ENCODE measurements at places on chromosomes 7 and 10. TPM values are rescaled to one million over a fixed set of nuclear protein-coding genes. Genes with fewer than 3 reads are reported as not detected.

The ATG9B gene
- total RNA-seq = 1.00 TPM

The ZNF117 gene
- total RNA-seq = 2.4 TPM

The EPDR1 gene
- 13.3 TPM for total RNA-seq

The H2BK1 gene
- total RNA-seq = not detected

The SYT15B gene
- not detected for total RNA-seq

The HOXA6 gene
- total RNA-seq = not detected

The FKBP6 gene
- not detected for total RNA-seq
